ENCODE measurements at places on chromosomes 12 and 14.

DNA sequence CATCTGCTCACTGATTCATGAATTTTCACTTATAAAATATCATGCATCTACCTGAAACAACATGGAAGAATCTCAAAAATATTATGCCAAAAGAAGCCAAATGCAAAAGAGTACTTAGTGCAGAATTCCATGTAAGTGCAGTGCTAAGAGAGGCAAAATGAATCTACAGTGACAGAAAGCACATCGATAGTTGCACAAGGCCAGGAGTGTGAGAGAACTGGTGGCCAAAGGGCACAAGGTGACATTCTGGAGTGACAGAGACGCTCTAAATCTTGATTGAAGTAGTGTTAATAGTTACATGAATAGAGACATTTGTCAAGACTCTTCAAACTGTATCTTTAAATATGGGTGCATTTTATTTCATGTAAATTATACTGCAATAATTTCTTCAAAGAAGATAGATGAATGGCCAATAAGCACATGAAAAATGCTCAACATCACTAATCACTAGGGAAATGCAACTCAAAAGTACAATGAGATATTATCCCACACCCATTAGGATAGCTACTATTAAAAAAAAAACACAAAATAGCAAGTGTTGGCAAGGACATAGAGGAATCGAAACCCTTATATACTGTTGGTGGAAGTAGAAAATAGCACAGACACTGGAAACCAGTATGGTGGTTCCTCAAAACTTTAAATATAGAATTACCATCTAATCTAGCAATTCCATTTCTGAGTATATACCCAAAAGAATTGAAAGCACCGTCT is 71.7 kb upstream of the KICS2 start:
- no peak for DNase-seq

GRCh38 chr12:92539110-92539749 is 163.6 kb upstream of the PLEKHG7 start:
- no peak for DNase-seq

DNA sequence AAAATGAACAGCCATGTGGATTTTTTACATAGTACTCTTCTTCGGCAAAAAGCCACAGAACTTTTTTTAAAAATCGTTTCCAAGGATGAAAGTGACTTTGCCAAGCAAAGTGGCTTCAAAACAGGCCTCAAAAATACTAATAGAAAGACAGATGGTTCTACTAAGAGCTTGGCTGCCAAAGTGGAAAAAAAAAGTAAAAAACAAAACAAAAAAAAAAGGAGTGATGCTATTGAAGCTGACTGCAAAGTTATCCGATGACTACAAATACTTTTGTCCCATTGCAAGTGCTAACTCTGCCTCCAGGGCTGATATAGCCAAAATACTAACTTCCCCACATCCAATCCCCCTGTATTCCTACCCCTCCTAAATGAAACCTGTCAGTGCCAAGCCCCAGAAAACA is 277.6 kb downstream of the SOX5 start:
- DNase-seq, result no peak

GRCh38 chr14:92451245-92451644 is 62.3 kb upstream of the RIN3 start:
- no peak for DNase-seq

DNA sequence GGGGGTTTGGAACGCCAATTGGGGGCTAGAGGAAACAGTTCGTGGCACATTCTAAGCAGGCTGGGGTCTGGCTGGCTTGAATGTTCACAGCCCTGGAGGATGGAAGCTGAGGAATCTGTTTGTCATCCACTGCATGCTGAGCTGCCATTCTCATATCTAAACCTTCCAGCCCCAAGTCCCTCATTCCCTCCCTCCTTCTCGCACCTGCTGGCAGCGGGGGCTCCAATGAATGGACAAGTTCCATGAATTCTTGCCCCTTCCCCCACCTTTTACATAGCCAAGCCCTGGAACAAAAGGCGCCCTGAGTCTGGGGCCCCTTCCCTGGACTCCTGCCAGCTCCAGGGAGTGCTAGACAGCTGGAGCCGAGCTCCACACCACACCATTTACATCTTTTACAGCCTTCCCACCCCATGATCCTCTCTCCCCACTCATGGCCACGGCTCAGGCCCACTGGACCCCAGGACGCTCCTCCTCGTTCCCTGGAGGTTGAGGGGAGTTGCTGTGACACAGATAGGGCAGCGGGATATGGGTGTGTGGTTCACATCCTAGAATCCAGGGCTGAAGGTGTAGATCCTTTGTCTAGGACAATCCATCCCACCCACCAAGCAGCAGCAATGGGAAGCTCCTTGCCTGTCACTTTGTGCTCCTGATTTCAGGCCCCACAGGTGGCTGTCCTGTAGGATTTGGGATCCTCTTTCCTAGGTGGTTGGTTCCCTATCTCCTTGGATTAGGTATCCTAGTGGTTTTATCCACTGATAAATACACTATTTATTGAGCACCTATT is 21.7 kb upstream of the VRTN start:
- no peak for DNase-seq

DNA sequence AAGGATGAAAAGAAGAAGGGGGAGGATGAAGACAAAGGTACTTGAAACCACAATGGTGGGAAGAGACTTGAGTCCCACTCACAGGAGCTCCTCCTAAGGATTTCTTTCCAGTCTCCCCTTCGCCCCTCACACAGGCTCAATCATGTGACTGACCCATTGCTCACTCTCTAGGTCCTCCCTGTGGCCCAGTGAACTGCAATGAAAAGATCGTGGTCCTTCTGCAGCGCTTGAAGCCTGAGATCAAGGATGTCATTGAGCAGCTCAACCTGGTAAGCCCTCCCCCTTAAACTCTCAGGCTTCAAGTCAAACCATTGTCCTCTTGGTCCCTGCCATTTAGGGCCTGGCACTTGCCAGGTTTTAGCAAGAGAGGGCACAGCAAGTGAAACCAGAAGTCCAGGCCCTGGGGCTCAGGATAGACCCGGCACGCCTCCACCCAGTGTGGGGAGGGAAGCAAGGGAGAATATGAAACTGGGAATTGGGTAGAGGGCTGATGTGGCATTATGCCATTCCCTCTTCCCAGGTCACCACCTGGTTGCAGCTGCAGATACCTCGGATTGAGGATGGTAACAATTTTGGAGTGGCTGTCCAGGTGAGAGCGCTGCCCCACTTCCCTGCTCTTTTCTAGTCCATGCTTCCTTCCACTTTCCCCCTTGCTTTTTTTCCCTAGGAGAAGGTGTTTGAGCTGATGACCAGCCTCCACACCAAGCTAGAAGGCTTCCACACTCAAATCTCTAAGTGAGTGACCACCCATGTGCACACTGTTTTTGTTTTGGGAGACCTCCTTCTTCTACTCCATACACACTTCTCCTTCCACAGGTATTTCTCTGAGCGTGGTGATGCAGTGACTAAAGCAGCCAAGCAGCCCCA is 1.8 kb downstream of the PSME1 start:
- no peak for DNase-seq

GRCh38 chr12:106269150-106269771 is 21.4 kb upstream of the CKAP4 start:
- no peak for DNase-seq

DNA sequence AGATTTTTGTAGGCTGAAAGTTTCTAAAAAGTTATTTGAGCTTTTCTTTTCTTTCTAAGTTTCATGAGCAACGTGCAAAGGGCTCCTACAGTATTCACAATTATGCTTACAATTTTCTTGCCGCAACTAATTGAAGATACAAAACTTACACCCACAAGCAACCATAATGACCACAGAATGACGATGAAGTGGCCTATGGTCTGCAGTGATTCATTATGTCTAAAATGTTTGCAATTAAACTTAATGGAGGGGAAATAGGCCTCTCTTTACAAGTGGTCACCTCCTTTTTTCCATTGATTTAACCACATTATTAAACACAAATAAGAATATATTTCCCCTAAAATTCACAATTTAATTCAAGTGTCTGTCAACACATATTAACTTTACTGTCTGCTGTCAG is 732.6 kb upstream of the FLRT2 start:
- no peak for DNase-seq

GRCh38 chr12:58529897-58530741 is 390.2 kb downstream of the LRIG3 start:
- no peak for DNase-seq

GRCh38 chr12:78494911-78495310 is 369.7 kb upstream of the SYT1 start:
- DNase-seq, result no peak

DNA sequence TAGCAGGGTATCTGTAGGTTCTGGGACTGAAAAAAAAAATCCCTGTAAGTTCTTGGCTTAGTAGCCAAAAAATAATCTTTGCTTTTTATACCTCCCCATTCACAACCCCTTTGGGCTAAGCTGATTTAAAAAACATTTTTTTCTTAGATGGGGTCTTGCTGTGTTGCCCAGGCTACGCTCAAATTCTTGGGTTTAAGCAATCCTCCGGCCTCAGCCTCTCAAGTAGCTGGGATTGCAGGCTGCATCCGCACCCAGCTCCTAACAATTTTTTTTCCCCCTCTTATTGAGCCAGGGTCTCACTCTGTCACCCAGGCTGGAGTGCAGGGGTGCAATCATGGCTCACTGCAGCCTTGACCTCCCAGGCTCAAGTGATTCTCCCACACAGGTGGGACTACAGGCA is 9.1 kb upstream of the ISM2 start:
- no peak for DNase-seq

DNA sequence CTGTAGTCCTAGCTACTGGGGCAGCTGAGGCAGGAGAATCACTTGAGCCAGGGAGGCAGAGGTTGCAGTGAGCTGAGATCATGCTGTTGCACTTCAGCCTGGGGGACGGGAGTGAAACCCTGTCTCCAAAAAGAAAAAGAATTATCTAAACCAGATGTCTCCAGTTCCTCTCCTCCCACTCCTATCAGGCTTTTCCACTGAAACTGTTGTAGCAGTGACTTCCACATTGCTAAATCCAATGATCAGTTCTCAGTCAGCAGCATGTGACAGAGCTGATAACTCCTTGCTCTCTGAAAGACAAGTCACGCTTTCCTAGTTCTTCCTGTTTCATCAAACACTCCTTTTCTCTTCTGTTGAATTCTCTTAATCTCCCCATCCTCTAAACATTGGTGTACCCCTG is 8.6 kb downstream of the SLC38A6 start:
- DNase-seq, result no peak

DNA sequence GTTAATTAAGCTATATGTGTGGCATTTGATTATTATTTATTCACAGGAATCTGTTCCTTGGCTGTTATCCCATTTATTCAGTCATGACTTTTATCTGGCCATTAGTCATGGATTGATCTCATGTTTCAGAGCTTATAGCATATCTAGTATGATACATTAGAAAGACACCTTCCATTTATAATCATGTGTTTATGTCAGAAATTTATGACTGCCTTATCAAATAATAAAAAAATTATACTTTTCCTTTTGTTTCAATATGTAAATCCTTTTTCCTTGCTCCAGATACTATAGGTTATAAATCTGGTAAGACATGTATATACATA is 248.0 kb upstream of the PDE3A start:
- DNase-seq, result no peak

DNA sequence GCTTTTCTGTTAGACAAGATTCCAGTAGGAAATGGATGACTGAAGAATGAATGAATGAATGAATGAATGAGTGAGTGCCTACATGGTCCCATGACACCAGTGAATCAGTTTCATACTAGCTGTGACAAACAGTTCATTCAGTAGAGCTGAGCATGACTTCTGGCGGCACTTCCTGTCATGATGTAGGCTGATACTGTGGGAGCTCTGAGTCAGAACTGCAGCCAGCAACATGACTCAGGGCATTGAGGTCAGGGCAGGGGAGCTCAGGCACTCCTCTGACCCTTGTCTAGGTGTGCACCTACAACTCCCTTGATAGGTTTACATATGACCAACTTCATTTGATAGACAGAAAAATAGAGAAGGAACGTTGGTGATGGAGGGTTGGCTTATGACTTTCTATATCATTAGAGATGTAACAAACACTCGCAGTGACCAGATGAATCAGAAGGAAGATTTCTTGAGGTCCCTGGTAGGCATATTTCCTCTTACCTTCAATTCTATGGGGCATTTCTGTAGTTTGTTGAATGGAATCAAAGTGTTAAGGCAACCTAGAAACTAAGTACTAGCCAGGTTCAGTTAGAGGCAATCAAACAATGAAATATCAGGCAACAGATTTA is 139.3 kb upstream of the ARHGAP5 start:
- no peak for DNase-seq

DNA sequence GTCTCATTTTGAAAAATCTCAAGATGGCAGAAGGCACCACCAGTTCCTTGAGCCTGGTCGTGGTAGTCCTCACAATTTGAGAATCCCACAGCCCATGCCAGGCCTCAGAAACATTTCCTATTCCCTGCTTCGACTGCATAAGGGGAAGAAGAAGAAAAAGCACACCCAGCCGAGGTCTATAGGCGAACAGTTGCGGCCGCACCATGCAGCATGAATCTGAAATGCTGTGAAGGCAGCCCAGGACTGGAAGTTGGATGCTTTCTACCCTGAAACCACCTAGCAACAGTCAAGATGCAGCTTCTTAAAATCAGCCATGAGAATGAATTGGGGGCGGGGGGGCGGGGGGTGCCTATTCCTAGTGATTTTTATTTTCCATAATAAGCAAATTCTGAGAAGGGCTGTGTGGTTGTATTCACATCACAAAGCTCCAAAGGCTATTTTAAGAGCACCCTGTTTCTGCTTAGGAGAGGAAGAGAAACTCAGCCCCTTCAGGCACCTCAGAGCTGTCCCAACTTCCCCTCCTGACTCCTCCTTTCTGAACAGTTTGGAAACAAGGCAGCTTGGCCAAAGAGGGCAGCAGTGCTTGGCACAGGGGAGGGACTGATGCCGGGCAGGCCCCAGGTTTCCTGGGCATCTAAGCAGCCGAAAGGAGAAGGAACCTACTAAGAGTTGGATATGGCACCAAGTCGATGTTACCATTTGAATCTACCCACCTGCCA is 172.5 kb upstream of the FOXN3 start:
- no peak for DNase-seq

DNA sequence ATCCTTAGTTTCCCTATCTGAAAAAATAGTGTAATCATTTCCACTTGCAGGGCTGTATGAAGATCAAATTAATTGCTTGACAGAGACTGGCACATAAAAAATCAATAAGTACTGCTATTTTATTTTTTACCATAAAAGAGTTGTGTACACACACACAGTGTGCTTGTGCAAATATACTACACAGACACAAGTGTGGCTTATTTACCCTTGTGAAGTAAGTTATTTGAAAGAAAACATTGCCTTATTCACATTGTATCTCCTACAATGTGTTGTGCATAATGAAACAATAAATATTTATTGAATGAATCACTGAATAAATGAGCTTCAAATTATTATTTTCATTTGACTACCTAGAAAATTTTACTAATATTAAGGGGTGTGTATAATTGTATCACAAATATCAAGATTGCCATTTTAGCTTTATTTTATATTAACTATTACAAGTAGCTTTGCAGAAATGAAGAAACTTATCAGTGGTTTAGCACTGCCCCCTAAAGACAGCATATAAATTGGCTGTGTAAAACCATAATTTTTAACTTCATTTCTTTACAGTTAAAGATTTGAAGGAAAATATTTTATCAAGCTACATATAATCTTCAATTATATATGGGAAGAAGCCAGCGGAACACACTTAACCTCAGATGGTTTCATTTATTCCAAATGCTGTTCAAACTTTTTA is 11.3 kb downstream of the GARIN6 start:
- no peak for DNase-seq
